ENCODE measurements at places on chromosomes 6 and 20. TPM values are rescaled to one million over a fixed set of nuclear protein-coding genes. Genes with fewer than 3 reads are reported as not detected.
A peak's percentile ranks its signal among the peaks of the same experiment; 100 is the strongest.

ACTL10 gene
- 0.30 TPM for polyA plus RNA-seq

C4A gene
- polyA plus RNA-seq = 12.4 TPM

ASIP gene
- 0.38 TPM for polyA plus RNA-seq

TTK gene
- polyA plus RNA-seq = 27.4 TPM

BTNL2 gene
- 0.94 TPM for polyA plus RNA-seq

TBC1D32 gene
- 21.0 TPM for polyA plus RNA-seq

BMP5 gene
- 86.7 TPM for polyA plus RNA-seq

SIRPB1 gene
- 1.2 TPM for polyA plus RNA-seq

PM20D2 gene
- 24.1 TPM for polyA plus RNA-seq

SLC22A3 gene
- 31.4 TPM for polyA plus RNA-seq

TFAP2A gene
- polyA plus RNA-seq = 0.42 TPM

DLL1 gene
- polyA plus RNA-seq = 7.7 TPM

SLC22A2 gene
- 0.14 TPM for polyA plus RNA-seq

PGC gene
- polyA plus RNA-seq = 6.4 TPM

DNA sequence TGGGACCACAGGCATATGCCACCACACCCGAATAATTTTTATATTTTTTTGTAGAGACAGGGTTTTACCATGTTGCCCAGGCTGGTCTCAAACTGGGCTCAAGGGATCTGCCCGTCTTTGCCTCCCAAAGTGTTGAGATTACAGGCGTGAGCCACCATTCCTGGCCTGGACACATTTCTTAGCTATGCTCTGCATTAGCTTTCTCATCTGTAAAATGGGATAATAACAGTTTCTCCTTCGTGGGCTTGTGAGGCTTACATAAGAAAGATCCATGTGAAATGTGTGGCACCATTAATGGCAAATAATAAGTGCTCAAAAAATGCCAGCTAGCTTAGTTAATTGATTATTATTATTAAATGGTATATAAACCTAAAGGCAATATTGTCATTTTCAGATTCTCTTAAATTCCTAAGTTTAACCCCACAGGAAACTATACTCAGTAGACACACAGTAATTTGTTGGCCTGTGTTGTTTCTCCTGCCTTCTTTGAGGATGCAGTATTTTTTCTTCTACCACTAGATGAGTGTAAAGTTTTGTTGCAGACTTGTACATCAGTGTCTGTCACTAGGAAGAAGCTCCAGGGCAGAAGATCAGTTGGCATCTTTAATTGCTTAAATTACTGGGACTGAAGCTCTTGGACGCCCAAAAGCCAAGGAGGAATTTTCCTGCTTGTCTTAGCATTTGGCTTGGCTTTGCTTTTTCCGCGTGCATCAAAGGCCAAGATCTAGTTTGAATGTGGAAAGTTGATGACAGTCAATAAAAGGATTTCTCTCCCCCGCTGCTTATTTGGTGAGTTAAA, 162.3 kb upstream of the ZNF217 start:
- DNase-seq = no peak

- no peak for DNase-seq
Observed at GRCh38 chr6:127277878-127278843, 11.5 kb downstream of the RNF146 start.

- no peak for DNase-seq
Observed at GRCh38 chr6:116010386-116010785, 50.3 kb downstream of the FRK start.

DNA sequence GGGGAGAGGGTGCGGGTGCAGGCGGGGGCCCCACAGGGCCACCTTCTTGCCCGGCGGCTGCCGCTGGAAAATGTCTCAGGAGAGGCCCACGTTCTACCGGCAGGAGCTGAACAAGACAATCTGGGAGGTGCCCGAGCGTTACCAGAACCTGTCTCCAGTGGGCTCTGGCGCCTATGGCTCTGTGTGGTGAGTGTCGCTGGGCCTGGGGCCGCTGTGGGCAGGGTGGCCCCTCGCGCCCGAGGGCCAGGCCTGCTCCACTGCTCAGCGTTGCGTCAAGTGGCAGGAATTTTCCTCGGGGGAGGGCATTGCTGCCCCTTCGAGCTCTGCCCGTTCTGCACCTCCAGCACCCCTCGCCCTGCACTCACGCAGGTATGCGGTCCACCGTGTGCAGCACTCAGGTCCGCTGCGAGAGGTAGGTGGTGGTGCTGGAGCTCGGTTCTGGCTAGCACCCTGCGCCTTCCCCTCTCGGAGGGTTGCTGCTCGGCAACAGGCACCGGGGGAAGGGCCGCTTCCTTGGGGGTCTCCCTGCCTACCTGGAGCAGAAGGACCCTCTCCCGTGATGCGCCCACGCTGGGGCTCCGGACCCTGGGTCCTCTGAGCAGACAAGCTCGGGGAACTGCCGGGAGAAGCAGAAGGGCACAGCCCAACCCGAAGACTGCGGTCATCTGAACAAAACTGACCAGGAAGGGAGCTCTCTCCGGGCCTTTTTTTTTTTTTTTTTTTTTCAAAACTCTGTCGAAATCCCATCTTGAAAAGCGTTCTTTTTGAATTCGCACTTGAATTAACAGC, 674 bp downstream of the MAPK14 start:
- peak; percentile 81 for DNase-seq

GRCh38 chr6:150118627-150119026, 24.2 kb upstream of the PPP1R14C start:
- DNase-seq = peak; percentile 30

- no peak for DNase-seq
Observed at GRCh38 chr6:73644030-73644429, 9.8 kb downstream of the SLC17A5 start.

- no peak for DNase-seq
Observed at GRCh38 chr6:125019918-125020317, 57.7 kb downstream of the RNF217 start.

DNA sequence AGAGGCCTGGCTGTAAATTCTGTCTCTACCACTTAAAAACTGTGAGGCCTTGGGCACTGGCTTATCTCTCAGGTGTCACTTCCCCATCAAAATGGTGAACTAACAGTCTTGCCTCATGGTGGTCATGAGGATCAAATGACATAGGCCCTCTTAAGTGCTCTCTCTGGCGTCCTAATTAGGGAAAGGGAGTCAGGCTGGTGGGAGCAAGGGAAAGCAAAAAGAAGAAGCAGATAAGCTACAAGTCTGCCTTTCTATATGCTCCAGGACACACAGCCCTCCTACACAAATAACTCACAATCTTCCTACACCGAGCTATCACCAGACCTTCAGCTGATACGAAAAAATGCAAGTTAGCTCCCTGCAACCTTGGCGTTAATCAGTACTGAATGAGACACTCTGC, 19.5 kb upstream of the SLC22A16 start:
- no peak for DNase-seq

DNA sequence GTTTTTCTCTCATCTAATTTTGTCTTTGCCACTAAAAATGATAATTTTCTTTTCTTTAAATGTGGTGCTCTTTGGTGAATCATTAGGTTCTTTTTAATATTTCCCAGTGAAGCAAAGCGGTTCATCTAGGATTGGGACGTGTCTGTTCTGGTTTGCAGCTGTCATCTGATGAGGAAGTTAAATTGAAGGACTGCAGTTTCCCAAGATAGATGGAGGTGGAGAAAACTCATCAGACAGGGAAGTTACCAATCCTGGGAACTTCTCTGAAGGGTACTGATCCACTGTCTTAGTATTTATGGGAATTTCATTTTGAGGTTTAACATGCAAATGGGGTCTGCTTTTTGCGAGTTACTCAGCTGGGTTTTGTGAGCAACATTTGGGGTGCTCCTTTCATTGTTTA, 2.4 kb upstream of the AARS2 start:
- no peak for DNase-seq

- no peak for DNase-seq
Observed at GRCh38 chr20:63262836-63263235, 8.6 kb upstream of the NKAIN4 start.

DNA sequence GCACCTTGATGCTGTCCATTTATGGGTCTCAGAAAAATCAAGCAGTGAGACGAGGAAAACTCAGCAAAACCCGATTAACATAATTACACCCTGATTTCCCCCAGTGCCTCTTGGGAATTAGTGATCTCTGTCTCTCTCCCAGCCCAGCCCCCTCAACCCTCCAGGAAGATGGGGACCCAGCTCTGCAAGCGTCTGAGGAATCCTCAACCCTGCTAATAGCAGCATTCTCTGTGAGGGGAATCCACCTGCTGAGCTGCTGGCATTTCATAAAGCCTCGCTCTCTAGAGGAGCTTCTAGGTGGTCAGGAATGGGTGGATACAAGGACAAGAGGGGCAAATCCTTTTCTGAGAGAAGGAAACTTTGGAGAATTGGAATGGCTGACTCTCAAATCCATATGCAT, 13.9 kb downstream of the NR2E1 start:
- no peak for DNase-seq

- peak; percentile 79 for DNase-seq
Observed at GRCh38 chr20:63979557-63980316, at the start of gene SAMD10. TSS of gene SAMD10 (minus strand) at chr20:63979642. CDS start at chr20:63979467, 175 bp downstream.

DNA sequence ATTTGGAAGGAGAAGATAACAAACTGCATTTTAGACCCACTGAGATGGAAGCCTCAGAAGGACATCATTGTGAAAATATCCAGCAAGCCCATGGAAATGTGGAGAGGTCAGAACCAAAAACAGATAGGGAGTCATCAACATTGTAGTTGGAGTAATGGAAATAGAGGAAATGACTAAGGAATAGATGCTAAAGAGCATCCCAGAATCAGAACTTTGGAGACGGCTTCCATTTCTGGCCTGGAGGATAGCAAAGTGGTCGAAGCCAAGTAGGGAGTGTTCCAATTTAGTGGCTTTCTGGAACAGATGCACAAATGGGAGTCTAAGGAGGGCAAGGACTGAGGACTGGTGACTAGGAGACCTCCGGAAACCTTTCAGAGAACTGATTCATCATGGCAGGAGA, 3.6 kb downstream of the BEND6 start:
- DNase-seq = no peak

- no peak for DNase-seq
Observed at GRCh38 chr6:129992881-129993280, 25.5 kb upstream of the L3MBTL3 start.

GRCh38 chr20:36467076-36467999, 74.0 kb upstream of the MYL9 start:
- no peak for DNase-seq

- DNase-seq = no peak
Observed at GRCh38 chr6:20538907-20539306, 4.7 kb downstream of the CDKAL1 start.
